ENCODE measurements at places on chromosomes 5 and 9. TPM values are rescaled to one million over a fixed set of nuclear protein-coding genes. Genes with fewer than 3 reads are reported as not detected.
A peak's percentile ranks its signal among the peaks of the same experiment; 100 is the strongest.

ADAMTS6 gene
- 4.5 TPM for total RNA-seq

- no peak for DNase-seq
These were observed 44.7 kb upstream of the HK3 start for GRCh38 chr5:176943816-176944215.

ADGRV1 gene
- total RNA-seq = 0.21 TPM

DNA sequence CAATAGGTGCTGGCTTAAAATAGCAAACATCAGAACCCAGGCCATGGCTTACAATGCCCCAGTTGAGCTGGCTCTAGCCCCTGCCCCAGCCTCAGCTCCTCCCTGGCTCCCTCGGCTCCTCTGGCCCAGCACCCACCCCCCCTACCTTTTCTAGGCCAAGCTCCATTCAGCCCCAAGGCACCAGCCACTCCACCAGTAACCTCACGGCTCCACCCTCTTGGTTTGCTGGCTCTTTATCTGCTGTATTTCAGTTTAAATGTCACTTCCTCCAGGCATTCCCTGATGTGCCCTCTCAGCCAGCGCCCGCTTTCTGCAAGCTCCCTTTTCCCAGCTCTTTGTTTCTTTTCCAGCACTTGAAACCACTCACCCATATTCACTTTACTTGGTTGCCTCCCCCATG is 10.6 kb downstream of the C1QTNF2 start:
- peak; percentile 32 for DNase-seq

DNA sequence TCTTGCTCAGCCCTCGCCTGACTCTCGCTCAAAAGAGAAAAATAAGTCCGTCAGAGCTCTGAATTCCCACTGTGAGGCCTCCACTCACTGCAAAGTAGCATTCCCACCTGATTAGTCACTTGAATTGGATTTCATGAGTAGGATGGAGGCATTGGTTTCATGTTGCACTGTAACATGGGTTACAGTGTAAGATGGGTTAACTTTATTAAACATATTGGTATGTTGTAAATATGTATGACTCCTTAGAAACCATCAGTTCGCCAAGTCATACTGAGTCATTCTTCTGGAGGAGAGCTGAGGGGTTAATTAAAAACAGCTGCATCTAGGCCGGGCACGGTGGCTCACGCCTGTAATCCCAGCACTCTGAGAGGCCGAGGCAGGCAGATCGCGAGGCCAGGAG is 93.8 kb upstream of the BNC2 start:
- no peak for DNase-seq

DNA sequence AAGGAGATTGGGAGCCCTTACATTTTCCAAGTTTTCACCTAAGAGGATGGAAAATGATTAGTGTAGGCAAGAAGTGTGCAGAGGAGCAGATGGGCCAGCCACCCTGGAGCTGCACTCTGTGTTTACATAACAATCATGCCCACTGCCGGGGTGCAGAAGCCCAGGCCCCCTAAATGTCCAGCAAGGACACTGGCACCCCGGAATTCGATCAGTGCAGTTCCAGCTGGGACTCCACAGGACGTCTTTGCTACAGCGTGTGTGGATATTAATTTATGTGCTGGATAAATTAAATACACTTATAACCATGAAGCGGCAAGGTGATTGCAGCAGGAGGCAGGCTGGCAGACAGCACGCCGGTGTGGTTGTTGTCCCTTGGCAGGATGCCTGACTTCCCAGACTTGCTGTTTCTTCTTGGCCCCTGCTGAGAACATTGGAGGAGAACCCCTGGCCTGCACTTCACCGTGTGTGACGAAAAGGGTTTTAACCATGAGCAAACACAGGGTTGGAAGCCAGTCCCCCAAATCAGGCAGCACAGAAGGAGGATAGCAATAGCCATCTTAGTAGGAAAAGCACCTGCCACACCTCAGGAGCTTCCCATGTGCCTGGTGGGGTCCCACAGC is 73.7 kb downstream of the GADD45G start:
- DNase-seq = no peak

DNA sequence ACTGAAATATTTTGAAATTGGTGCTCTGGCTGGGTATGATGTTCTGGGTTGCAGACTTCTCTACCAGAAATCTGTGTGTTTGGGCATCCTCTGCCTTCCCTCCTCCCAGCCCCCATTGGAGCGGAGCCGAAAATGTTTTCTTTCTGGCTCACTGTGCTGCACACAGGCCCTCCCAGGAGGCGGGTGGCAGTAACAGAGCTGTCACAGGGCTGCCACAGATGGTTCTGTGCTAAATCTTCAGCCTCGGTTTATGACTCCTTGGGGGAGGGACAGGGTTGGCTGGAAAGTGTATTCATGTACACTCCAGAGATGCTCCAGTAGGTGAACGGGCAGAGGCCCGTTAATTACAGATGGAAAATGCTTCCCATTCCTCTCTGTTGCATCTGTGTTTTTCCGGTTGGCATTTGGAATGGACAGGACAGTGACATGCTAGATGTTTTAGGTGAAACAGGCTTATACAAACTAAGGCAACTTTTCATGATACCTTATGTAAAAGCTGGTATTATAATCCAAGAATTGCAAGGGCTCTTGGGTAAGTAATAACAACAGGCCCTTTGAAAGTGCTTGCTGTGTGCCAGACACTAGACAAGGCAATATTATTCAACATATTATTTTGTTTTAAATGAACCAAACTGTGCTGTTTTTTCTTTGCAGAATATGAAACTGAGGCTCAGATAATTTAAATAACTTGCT is 180.2 kb downstream of the ADCY2 start:
- DNase-seq = peak; percentile 74

- DNase-seq = no peak
These were observed 98.5 kb downstream of the GABBR2 start for GRCh38 chr9:98610211-98610610.

CEMIP2 gene
- 98.8 TPM for total RNA-seq

- DNase-seq = no peak
These were observed 1061.0 kb downstream of the NR2F1-AS1 start for GRCh38 chr5:92519811-92520632.

All from SK-MEL-5 (cell line).